Activated T-helper 2 cell treated with anti-CD3 and anti-CD28 coated beads, Interferon-gamma antibody, Interleukin-2, Interleukin-4, amounts not matched to agents 10 μg/mL and 5 μg/mL and 100 μg/mL, durations not matched to agents 14 hours and 24 hours and 36 hours (primary cell): ENCODE measurements at places on chromosomes 3 and 15.

GRCh38 chr15:95226835-95227234 is 995.5 kb downstream of the MCTP2 start:
- no peak for DNase-seq

- DNase-seq: peak; percentile 24
Measured at GRCh38 chr15:48928877-48929538, 34.7 kb downstream of the SHC4 start.

- DNase-seq: no peak
Measured at GRCh38 chr15:71225851-71226250, 110.6 kb downstream of the THSD4 start.

GRCh38 chr15:65517866-65518207 is 348 bp upstream of the DPP8 start:
- no peak for DNase-seq

- peak; percentile 15 for DNase-seq
Measured at GRCh38 chr3:122942937-122943827, 84.4 kb downstream of the SEMA5B start.

DNA sequence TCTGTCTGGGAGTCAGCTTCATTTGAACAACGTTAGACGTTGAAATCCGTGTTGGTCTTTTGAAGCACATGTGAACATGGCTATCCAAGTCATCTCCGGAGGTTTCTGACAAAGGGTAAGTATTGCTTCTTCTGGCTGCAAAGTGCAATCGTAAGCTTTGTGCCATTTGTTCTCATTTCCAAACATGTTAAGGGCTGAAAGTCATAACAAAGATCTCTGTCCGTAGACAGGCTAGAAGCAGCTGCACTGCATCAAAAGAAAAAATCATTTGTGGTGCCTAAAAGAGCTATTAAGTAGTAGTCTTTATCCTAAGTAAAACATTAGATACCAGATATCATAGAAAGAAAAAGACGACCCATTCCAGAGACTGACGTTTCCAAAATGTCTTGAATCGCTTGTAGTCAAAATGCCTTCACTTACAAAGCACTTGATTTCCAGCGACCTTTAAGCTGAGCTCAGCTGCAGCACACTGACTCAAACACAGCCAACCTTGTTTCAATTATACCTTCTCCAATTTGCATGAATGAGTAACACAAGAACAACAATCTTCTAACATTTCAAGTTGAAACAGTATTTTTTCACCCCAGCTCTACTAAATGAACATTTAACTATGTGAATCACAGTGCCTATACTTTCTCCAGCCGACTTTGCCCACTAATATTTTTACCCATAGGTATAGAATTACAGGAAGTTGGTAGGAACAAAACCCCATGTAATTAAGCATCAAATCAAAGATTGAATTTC is 76.6 kb downstream of the NEDD4 start:
- DNase-seq: no peak

DNA sequence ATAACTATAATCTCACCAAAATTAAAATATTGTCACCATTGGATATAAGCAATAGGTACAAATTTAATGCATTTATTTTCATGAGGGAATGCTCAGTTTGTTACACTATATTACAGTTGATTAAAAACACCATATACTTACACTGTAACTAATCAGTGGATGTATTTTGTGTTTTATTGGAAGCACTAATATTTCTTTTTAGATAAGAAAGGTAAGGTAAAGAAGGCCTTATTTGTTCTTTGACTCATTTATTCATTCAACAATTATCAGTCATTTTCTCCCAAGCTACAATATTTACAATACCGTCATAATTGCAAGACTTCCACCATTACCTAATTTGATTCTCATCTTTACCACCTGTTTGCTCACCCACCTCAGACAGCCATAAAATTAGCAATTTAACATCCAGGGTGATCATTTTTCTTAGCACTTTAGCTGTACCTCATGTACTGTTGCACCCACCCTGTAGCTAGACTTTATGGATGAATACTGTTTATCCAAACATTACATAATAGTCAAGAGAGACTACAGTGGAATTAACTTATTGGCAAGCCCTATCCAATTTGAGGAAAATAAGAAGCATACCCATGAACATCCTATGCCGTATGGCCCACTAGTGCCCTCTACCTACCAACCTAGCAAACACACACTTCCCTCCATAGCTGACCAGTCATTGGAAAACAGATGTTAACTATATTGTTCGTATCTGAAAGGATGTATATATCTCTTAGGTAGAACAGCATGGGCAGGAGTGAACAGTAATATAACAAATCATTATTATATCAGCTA is 229.6 kb downstream of the BBX start:
- DNase-seq: no peak

DNA sequence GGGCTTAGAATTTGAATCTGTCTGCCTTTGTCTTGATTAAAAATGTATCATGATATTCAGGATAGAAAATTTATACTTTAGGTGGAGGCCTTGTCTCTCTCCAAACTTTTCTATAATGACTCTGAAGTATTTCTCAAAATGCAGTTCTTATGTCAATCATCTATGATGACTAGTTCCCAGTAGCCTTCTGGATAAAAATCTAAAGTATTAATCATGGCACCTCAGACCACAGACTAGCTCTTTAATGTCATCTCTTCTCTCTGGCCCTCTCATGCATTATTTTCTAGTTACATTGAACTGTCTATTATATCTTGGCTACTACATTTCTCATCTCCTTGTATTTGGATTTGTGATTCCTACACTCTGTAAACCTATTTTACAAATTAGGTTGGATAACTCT is 96.9 kb downstream of the ZPLD1 start:
- DNase-seq: no peak

- no peak for DNase-seq
Measured at GRCh38 chr3:148990236-148990635, 1.1 kb upstream of the GYG1 start.

DNA sequence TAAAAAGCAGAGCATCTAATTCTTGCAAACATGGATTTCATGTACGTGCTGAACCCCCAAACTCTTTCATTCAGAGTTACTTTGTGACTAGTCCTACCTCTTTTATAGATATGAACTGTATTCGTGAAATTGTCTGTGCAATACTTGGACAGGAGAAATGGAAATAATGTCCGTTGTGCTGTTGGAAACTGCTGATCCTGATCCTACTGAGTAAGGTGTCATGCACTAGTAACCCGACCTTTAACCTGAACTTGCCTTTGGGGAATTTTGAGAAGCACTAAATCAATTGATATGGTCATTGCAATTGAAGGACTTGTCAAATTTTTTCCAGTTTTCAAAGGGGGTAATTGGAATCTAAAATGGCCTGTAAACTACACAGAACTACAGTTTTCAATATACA is 856.4 kb downstream of the ROBO1 start:
- no peak for DNase-seq

- DNase-seq: no peak
Measured at GRCh38 chr15:85879334-85880163, 84.8 kb upstream of the KLHL25 start.

DNA sequence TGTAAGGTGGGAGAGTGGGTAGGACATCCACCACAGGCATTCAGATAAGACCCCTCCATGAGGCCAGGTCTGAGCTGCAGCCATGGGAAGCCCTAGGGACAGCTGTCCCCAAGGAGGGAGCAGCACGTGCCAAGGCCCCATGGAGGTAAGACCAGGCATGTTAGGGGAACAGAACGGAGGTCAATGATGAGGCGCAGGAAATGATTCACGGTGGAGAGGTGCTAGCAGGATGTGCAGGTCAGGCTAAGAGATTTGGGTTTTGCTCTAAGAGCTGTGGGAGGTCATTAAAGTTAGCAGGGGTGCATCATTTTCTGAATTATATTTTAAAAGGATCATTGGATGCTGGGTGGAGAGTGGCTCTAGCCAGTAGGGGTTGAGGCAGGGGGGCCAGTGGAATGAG is 66.4 kb upstream of the SNRPA1 start:
- no peak for DNase-seq

- peak; percentile 24 for DNase-seq
Measured at GRCh38 chr3:185537369-185537970, 14.9 kb downstream of the LIPH start.

GRCh38 chr3:51279448-51279847 is 105.6 kb upstream of the MANF start:
- no peak for DNase-seq

DNA sequence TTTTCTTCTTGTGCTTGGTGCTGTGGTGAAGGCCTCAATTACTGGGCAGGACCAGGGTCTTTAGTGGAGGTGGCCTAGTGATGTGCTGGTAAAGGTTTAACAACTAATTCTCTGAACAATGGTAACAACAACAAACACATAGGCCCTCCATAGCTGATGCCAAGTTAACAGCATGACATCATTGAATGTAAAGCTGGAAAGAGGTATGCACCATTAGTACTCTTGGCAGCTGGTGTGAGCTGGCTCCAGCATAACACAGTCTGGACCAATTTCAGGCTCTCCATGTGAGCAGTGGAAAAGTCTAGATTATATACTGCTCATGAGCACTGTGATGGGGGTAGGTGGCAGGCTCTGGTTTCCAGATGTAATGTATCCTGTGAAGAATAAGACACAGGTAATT is 61.8 kb downstream of the SLC7A14 start:
- no peak for DNase-seq

DNA sequence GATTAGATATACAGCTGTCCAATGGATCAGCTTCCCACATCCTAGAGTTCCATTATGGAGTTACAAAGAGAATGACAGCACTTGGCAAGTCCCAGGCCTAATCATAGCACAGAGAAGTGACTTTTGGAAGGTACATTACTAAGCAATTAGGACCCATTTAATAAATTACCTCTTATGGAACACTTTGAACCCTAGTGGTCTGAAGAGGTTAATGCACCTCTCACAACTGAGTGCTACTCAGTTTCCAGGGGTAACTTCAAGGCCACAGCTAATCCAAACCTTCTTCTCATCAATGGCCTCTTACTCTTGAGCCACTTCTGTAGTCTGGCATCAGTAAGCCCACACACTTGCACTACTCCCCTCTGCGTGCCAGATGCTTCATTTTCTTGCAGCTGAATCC is 34.9 kb upstream of the MEIS2 start:
- no peak for DNase-seq

DNA sequence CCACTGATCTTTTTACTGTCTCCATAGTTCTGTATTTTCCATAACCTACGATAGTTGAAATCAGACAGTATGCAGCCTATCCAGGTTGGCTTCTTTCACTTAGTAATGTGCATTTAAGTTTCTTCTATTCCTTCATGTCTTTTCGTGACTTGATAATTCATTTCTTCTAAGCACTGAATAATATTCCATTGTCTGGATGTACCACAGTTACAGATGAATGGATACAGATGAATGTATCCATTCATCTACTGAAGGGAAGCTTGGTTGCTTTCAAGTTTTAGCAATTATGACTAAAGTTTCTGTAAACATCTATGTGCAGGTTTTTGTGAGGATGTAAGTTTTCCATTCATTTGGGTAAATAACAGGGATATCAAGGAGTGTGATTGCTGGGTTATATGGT is 124.8 kb downstream of the NSUN3 start:
- DNase-seq: no peak

DNA sequence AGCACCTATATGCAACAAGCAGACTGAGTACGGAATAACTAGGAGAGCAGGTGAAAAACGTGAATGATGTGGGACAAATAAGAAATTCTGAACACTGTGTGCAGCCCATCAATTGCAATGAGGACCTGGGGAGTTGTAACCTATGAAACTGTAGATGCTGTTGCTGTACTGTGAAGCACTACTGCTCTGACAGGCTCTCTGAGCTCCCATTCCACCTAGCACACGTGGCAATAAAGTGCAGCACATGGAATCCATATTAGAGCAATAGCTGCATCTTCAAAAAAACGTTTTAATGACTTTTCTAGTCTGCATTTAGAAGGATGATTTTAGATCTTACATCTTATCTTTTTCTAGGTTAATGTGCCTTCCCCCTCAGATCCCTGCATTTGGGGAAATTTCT is 748.7 kb upstream of the GOLIM4 start:
- DNase-seq: no peak

GRCh38 chr3:194087995-194088855 is 47.7 kb upstream of the HES1 start:
- no peak for DNase-seq

GRCh38 chr3:65732051-65732935 is 306.4 kb downstream of the MAGI1 start:
- DNase-seq: no peak

GRCh38 chr15:73751899-73752805 is 999 bp downstream of the INSYN1 start:
- DNase-seq: no peak

DNA sequence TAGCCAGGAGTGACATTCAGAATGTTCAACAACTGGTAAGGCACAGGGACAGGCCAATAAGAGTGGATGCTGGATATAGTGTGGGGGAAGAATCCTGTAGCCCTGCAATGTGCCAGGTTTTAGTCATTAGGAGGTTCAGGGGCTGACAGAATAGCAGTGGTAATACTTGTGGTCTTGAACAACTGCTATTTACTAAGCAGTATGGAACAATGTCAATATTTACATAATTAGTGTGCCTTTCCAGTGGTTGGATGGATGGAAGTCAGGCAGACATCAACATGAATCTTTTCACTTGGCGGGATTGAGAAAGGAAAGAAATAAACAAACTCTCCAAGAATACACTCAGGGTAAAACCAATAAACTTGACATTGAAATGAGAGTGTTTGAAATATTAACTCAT is 55.1 kb downstream of the OTOL1 start:
- DNase-seq: no peak

DNA sequence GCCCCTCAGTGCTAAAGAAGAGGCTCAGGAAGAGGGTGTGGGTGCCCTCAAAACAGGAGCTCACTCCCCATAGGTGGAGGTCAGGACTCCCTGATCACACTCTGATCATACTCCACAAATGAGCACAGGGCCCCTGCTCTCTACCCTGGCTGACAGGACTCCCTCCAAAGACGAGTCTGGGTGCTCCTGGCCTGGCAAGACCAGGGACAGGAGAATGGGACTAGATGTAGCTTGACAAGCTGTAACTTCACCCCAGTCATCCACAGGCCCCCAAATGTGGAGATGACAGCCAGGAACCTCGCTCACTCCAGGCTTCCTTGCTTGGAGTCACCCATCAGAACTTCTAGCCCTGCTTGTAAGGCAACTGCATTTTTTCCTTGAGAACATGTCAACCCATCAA is 11.1 kb downstream of the SCN5A start:
- DNase-seq: no peak
